Esophagus muscularis mucosa (tissue), 4 donors: ENCODE measurements at places on chromosomes 1 and 21. TPM values are rescaled to one million over a fixed set of nuclear protein-coding genes. Genes with fewer than 3 reads are reported as not detected.

DNA sequence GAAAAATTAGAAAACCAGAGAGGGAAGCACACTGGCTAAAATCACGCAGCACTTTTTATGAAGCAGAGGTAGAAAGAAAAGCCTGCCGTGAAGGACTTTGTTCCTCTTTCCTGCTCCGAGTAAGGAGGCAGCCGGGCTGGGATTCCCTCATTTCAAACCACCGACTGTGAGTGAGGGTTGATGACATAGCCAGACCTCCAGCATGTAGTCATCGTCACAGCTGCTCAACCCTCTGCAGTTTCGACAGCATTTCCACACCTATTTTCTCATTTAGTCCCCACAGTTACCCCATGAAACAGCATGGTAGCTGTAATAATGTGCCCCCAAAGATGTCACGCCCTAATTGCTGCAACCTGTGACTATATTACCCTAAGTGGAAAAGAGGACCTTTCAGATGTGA is 35.3 kb downstream of the FCRL5 start:
- peak; percentile 78 for DNase-seq
- H3K4me3 ChIP-seq, result no peak overlapping the region
- H3K27ac ChIP-seq, result no peak overlapping the region
- H3K36me3 ChIP-seq, result no peaks in the 10 kb centered on the region
- H3K4me1 ChIP-seq, result no peaks in the 10 kb centered on the region
- H3K27me3 ChIP-seq, result no peaks in the 10 kb centered on the region

GRCh38 chr21:38927776-38928175 is 122.0 kb downstream of the ETS2 start:
- DNase-seq, result no peak
- no peaks in the 10 kb centered on the region for H3K36me3 ChIP-seq
- H3K4me3 ChIP-seq, result no peak overlapping the region
- no peak overlapping the region for H3K27ac ChIP-seq
- H3K27me3 ChIP-seq, result no peaks in the 10 kb centered on the region

Gene UBE2U
- total RNA-seq, result not detected

DNA sequence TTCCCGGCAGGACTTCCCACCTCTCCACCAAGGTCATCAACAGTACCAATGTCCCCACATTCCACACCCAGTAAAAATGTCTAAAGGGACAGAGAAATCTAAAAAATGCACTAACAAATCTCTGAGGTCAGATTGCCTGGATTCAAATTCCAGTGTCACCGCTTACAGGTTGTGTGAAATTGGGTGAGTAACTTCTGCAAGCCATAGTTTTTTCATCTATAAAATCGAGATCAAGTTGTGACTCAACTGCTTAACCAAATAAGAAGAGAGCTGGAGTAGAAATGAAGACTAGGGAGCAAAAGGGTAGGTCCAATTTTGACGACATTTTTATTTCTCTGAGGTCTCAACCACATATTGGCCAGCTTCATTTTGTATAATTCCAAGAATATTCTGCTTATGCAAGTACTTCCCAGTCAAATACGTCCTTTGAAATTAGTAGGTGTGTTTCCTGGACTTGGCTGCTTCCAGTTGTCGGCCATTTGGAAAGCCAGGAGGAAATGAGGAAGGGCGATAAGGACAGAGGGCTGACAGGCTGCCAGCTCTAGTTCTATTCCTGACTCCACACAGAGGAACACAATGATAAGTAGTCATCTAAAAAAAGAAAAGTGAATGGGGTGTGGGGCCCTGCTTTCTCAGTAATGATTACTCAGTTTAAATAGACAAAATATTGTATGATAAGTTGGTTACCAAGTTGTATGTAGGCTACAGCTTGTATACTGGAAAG is 57.7 kb upstream of the ZC3H11B start:
- DNase-seq, result no peak
- no peaks in the 10 kb centered on the region for H3K36me3 ChIP-seq
- H3K4me3 ChIP-seq, result no peak overlapping the region
- no peak overlapping the region for H3K27ac ChIP-seq
- H3K27me3 ChIP-seq, result no peaks in the 10 kb centered on the region

- H3K4me3 ChIP-seq, result no peak overlapping the region
- no peaks in the 10 kb centered on the region for H3K27me3 ChIP-seq
- DNase-seq, result no peak
- H3K4me1 ChIP-seq, result peaks cover 38% of the 10 kb centered on the region
- peak overlapping the region; percentile 67 for H3K27ac ChIP-seq
- H3K36me3 ChIP-seq, result no peaks in the 10 kb centered on the region
Measured at GRCh38 chr21:29144736-29145353, 14.4 kb downstream of the MAP3K7CL start.
